ENCODE measurements at places on chromosomes 12 and 14.

- DNase-seq: no peak
Measured at GRCh38 chr12:106711316-106711715, 63.2 kb upstream of the RIC8B start.

- DNase-seq: no peak
Measured at GRCh38 chr14:39138440-39138839, 24.3 kb downstream of the GEMIN2 start.

- peak; percentile 64 for DNase-seq
Measured at GRCh38 chr12:119876761-119877638, at the start of gene CIT. Gene CIT (minus strand): TSS chr12:119877320. CDS start chr12:119876168, 1,152 bp downstream.

- DNase-seq: no peak
Measured at GRCh38 chr12:86349196-86349595, 93.0 kb upstream of the MGAT4C start.

GRCh38 chr14:74571901-74572725 is 39.9 kb downstream of the LTBP2 start:
- no peak for DNase-seq

DNA sequence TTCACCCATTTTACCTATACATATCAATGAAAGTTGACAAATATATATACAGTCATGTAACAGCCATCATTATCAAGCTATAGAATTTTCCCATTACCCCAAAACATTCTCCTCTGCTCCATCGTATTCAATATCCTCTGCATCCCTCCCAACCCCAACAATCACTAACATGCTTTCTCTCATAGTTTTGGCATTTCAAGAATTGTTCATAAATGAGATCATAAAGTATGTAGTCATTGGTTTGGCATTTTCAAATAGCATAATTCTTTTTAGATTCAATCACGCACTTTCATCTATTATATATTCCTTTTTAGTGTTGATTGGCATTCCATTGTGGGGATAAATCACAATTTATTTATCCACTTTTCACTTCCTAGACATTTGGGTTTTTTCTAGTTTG is 866.0 kb upstream of the TMEM132C start:
- DNase-seq: no peak

DNA sequence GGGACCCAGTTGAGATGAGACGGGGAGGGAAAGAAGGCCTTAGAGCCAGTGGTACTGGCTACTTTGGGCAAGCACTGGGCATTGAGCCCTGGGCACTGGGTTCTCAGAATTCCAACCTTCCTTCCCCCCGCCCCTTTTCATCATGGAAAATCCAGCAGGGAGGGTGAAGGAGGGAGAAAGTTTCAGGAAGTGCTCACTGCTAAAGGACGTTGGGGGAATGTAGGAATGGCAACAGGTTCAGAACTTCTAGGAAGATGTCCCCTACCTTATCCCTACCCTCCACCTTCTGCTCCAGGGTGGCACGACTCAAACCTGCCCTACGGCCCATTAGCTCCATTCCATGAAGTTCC is 4.2 kb upstream of the TNS2 start:
- DNase-seq: no peak

DNA sequence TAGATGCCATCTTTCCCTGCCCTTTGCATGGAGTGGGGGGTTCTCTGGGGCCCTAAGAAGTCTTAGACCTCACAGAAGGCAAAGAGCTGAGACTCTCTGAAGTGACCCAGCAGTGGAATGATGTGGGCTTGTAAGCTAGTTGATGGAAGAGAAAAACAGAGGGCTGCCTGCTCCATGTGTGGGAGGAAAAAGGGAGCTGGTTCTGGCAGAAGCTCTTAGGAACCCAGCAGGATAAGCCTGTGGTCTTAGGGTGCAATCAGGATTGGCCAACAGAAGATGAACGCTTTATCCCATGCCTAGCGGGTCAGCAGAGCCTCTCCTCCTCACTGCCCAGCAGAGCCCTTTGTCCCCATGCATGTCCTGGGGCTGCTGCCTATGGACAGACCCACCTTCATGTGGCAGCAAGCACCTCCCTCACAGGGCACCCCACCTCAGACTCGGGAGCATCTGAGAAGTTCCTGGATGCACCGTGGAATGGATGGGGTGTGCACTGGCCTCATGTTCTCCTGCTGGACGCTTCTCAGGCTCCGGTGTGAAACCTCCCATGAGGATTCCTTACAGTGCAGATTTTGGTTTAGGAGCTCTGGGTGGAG is 152.7 kb downstream of the ADGRD1 start:
- DNase-seq: no peak

DNA sequence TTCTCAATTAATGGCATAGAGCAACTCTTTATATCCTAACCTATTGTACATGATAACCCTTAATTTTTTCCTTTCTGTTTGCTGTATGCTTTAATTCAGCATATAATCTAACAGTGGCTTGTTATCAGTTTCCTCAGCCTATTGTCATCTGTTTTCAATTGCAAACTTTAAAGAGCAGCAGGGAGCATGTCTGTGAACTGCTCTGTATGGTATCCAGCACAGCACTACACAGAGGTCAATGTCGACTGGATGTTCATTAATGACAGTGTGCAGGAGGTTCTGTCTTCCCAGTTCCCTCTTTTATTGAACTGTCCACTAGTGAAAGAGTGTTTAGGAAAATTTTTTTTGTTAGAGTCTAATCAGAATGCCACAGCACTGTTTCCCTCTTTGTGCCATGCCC is 609.1 kb downstream of the SOX5 start:
- no peak for DNase-seq

DNA sequence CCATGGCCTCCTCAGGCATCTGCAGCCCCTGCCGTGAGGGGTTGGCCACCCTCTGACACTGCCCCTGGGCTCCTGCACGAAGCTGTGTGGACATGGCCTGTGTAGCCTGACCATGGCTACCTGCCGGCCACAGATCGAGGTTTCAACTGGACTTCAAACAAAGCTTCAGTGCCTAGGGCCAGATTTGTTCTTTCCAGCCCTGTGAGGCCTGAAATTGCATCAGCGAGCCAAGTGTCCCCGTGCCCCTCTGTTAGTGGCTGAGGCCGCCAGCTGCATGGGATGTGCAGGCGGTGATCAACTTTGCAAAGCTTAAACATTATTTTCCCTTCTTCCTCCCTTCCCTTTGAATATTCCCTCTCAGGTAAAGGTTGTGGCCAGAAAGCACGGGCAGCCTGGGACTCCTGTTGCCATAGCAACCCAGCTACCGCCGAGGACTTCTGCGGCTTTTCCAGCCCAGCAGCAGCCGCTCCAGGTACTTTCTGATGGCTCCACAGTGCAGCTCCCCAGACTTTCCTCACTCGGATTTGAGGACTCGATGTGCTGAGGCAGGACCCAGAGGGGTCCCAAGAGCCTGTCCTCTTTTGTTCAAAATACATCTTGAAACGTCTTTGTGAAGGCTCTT is 35.8 kb downstream of the DDX51 start:
- DNase-seq: no peak
